ENCODE measurements at places on chromosomes 4 and X.

GRCh38 chr4:93066749-93067148, 761.8 kb upstream of the ATOH1 start:
- DNase-seq = no peak

GRCh38 chr4:90977726-90978125, 850.5 kb downstream of the CCSER1 start:
- no peak for DNase-seq

DNA sequence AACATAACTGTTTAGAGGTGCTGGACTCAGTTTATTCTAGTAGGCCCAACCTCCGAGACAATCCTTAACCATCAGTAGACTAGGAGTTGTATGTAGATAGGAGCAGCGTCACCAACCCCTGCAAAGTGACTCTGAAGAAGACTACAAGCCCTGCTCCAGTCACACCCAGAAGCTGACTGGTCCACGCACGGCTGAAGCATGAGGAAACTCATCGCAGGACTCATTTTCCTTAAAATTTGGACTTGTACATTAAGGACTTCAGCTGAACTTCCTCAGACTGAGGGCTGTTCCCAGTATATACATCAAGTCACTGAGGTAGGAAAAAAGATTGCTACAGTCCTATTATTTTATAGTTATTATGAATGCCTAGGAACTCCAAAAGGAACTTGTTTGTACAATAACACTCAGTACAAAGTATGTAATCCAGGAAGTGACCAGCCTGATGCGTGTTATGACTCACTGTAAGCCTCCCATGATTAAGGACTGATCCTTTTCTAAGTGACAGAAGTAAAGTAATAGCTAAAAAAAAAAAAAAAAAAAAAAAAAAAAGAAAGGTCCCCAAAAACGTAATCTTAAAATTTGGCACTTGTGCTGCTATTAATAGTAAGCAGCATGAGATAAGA, 41.6 kb upstream of the UGT2B7 start:
- DNase-seq = no peak

GRCh38 chr4:111633663-111634266, 511.5 kb upstream of the FAM241A start:
- DNase-seq = no peak

GRCh38 chr4:87236861-87237260, 16.4 kb upstream of the KLHL8 start:
- DNase-seq = no peak

DNA sequence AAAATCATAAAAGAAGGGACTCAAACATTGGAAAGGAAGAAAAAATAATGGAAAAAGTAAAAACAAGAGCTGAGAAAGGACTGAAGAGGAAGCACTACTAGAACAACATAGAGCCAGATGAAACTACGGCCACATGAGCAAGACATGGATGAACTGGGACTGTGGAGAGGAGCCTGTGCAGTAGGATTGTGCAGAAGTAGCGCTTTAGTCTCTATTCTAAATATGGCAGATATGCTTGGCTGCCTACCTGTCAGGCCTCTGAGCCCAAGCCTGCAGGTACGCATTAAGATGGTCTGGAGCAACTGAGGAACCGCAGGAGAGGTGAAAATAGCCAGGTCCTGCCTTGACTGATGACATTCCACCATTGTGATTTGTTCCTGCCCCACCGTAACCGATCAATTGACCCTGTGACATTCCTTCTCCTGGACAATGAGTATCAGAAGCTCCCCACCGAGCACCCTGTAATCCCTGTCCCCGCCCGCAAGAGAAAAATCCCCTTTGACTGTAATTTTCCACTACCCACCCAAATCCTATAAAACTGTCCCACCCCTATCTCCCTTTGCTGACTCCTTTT, 154.3 kb downstream of the CAMK2D start:
- no peak for DNase-seq

- DNase-seq = no peak
Observed at GRCh38 chr4:62528874-62529273, 1328.7 kb downstream of the ADGRL3 start.
